Fibroblast of upper back skin (primary cell): ENCODE measurements at places on chromosomes 16 and 17.
A peak's percentile ranks its signal among the peaks of the same experiment; 100 is the strongest.

DNA sequence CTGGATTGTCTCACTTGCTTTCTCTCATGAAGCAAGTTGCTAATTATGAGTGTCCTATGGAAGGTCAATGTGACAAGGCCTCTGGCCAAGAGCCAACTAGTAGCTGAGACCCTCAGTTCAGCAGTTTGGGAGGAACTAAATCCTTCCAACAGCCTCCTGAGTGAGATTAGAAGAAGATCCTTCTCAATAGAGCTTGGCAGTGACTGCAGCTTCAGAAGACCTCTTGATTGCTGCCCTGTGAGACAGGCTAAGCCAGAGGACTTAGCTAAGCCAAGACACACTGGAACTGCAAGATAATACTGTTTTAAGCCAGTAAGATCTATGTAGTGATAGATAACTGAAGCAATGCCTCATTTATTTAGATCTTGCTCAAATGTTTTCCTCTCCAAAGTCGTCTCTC, 34.3 kb downstream of the PCTP start:
- no peak for DNase-seq

DNA sequence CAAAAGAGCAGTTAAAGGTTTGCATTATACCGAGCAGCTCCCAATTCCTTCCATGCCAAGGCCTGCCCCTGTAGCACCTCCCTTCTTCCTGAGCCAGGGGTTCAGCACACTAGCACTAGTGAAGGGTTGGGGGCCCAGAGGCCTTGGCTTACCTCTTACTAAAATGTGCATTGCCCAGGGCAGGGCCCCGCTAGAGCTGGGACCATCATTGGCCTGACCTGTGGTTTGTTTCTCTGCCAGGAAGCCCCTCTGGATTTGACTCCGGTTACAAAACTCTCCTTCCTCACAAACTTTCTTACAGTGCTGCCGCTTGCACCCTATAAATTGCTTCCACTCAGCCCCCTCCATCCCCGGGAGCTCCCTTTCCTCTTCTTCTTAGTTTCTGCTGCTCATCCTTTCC, 33.8 kb downstream of the MPRIP start:
- DNase-seq = no peak

DNA sequence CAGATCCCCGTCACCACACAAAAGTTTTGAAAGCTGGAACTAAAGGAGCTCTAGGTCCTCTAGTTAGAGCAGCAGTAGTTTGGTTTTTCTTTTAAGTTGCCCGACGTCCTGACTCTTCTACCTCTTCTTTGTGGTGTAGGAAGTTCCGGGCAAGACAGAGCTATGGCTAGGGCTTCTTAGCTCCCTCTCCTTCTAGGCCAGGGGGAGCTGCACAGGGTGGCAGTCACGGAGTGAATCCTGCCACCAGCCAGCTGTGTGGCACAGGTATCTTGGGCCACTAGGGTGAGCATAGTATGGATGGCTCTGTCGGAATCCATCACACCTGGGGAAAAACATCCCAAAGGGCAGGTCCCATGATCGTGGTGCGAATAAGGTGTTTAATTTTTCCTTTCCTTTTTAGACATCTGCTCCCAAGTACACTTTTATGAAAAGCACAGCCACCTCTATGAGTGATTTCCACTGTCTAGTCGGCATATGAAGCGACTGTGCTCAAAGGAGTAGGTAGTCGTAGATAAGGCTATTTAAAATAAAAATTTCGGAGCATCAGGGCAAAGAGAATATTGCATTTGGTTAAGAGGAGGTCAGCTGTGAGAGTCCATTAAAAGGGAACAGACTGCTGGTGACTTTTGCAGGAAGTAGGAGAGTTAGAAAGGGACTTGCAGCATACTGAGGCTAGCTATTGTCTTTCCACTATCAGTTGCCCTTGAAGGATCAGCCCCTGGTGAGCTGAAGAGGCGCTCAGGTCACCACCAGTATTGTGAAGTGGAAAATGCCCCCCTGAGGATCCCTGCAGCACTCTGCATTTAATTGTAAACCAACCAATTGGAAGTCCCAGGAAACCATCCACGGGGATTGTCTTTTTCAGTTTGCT, 2.1 kb downstream of the PRKCA start:
- no peak for DNase-seq

DNA sequence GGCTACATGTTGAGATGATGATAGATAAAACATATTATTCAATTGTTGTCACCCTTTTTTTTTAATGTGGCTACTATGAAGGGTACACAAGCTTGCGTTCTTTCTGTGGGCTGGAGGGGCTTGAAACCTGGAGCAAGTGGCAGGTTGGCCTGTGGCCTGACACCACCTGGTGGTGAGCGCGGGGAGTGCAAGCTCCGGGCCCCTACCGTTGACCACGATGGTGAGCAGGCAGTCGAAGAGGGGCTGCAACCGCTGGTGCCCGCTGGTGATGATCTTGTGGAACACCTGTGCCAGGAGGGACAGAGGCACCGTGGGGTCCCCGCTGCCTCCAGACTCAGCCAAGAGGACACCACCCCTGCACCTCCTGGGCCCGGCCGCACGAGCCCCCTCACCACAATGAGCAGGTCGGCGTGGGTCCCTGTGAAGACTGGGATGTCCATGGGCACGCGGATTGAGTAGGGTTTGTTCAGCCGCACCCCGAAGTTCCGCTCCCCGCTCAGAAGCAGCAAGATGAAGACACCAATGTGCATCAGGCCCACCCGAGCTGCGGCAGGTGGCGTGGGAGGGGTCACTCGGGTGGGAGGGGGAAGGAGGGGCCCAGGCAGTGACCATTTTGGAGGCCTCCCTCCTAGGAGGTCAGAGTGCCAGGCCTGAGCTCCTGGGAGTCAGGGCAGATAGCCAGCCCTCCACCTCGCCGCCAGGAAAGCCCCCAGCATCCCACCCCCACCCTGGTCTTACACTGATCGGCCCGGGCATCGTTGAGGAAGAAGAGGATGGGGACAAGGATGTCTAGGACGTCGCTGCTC, 14.4 kb downstream of the HID1 start:
- peak; percentile 31 for DNase-seq

GRCh38 chr17:70897446-70897845, 728.1 kb downstream of the KCNJ2 start:
- no peak for DNase-seq

DNA sequence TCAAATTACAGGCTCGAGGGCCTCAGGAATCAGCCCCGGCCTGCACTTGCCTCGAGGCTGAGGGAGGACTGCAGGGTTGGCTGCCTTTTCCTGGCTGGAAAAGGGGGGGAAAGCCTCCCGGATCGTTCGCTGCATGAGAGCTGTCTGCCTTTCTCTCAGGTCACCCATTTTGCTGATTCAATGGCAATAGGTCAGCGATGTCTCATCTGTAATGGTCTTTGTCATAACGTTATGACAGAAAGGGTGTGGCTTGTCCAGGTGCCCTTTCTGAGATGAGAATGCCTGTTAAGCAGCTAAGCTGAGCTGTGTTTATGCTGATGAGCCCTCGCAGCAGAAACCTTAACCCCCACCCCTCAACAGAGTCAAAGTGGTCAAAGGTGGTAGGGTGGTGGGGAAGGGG, 81.8 kb downstream of the AKAP1 start:
- no peak for DNase-seq

GRCh38 chr16:61936522-61936921, 99.7 kb downstream of the CDH8 start:
- DNase-seq = peak; percentile 1

- peak; percentile 54 for DNase-seq
These were observed 46.6 kb downstream of the HOXB1 start for GRCh38 chr17:48484256-48484655.

GRCh38 chr17:54793271-54793670, 107.4 kb upstream of the TOM1L1 start:
- no peak for DNase-seq

- no peak for DNase-seq
These were observed 228.7 kb upstream of the ASIC2 start for GRCh38 chr17:33521784-33522183.

GRCh38 chr17:30278032-30278431, 13.7 kb downstream of the BLMH start:
- DNase-seq = peak; percentile 9

GRCh38 chr16:84979516-84979915, 31.8 kb downstream of the ZDHHC7 start:
- DNase-seq = peak; percentile 56
